ENCODE measurements at places on chromosomes 7 and 10. TPM values are rescaled to one million over a fixed set of nuclear protein-coding genes. Genes with fewer than 3 reads are reported as not detected.

ANKRD22 gene
- 6.5 TPM for polyA plus RNA-seq

FAM25G gene
- not detected for polyA plus RNA-seq

CYP3A7 gene
- polyA plus RNA-seq = 0.69 TPM

CNPY1 gene
- polyA plus RNA-seq = not detected

PAPSS2 gene
- polyA plus RNA-seq = 23.5 TPM

EEF1AKMT2 gene
- polyA plus RNA-seq = 20.5 TPM

WIPF3 gene
- polyA plus RNA-seq = 3.8 TPM

PNLIPRP3 gene
- not detected for polyA plus RNA-seq

DNA sequence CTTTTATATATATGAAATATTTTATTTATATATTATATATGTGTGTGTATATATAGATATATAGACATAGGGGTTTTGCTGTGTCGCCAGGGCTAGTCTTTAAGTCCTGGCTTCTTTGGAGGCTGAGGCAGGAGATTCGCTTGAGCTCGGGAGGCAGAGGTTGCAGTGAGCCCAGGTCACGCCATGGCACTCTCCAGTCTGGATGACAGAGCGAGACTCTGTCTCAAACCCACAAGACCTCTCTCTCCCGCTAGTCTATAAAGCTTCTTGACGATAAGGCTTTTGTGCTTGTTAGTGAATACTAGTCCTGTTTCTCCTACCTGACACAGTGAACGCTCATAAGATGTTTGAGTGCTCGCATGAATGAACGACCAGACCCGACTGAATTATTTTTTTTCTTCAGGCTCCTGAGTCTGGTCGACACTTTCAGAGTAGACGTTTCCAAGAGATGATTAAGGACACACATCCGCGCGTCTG, 577 bp upstream of the DDX21 start:
- no peak for DNase-seq

- DNase-seq = peak; percentile 98
These were observed 997 bp upstream of the LDB1 start for GRCh38 chr10:102120991-102121738.

- DNase-seq = no peak
These were observed 816.7 kb upstream of the PHF14 start for GRCh38 chr7:10156972-10157371.

DNA sequence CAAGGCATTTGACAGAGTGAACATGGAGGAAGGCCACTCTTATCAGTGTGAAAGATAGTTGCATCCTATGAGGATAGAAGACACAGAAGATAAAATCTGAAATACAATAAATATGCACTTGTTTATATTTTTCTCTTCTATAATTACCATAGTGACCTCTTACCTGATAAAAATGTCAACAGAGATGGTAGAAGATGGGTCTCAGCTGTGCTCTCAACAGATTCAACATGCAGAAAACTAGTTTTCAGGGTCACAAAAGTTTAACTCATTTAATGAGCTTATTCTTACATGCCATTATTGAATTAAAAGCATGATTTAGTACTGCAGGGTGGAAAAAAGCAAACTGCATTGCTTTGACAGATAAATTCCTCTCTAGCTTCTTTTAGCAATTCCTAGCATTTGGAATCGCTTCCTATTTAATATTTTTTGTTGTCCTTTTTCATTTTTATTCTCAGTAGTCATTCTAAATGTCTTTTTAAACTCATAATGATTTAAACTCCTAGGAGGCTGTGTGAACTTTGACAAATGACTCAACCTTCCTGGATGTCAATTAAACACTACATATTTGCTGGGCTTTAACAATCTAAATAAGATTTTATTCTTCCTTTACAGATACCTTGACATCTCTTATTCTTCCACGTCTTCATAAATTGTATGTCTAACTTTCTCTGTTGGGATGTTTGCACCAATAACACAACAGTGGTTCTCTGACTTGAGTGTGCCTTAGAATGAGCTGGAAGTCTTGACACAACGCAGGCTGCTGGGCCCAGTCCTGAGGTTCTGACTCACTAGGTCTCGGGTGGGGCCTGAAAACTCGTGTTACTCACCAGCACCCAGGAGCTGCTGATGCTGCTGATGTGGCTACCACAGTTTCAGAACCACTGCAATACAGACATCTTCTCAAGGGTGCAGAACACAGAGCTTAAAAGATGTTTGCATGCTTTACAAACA, 565.5 kb upstream of the IGFBP3 start:
- no peak for DNase-seq

DNA sequence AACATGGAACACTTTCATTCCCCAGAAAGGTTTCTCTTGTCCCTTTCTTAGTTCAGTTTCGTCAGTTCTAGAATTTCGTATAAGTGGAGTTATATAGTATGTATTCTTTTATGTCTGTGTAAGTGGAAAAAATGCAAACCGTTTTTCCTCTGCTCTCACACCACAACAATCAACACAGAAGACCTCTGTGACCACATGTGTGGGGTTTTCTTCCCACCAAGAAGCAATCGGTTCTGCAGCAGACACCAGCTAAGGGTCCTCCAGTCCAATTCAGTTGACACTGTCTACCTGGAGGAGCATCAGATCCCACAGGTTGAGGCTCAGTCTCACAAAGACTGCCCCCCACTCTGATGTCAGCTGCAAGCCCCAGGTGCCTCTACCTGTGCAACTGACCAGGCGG, 6.2 kb downstream of the CDC123 start:
- DNase-seq = no peak

GRCh38 chr10:12321641-12322040, 27.7 kb upstream of the CAMK1D start:
- no peak for DNase-seq
